Renal pelvis (tissue), 12 donors: ENCODE measurements at places on chromosomes 4 and X.

DNA sequence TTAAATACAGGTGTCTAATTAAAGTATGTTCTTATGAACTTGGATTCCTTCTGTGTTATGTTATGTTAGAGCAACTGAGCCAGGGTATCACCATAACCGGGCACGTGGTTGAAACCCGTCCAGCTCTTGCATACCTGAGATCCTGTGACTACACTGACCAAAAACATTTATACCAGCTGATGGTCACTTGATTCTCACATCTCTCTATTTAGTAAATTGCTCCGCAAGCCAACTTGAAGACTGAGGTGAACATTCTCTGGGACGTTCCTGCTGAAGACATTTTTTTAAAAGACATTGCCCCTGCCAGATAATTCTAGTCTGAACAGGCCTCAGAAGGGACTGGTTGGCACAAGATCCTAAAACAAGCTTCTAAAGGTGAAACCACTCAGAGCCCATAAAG is 550.0 kb upstream of the DIPK2B start:
- no peak for DNase-seq

DNA sequence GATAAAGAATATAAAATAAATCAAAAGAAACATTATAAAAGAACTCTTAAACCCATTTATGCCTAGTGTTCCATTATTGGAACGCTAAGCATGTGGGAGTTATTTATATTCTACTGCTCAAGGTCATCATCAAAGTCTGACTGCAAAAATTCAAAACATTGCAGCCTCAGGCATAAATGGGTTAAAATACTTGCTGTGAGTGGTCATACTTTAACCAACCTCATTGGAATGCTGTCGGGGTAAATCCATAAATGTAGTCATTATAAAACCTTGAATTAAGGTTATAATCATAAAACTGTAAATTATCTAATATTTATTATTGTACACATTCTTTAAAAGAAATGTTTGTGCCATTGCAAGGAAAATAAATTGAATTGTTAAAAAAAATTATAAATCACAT is 55.0 kb downstream of the RPS6KA6 start:
- DNase-seq = no peak

DNA sequence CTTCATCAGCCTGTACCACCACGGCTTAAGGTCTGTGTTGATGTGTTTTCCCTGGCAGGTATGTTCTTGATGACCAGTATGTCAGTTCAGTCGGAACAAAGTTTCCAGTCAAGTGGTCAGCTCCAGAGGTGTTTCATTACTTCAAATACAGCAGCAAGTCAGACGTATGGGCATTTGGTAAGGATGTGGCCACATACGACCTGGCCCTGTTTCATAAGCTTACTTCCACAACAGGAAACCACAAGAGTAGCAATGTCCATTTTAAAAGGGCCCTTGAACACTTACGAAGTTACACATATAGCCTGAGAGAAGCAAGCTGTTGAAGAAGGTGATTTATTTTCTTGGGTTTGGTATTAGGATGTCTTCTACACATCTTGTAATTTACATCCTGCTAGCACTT is 46.1 kb downstream of the BMX start:
- DNase-seq = no peak

- peak; percentile 78 for DNase-seq
Measured at GRCh38 chr4:183504930-183505610, at the start of gene ING2. ING2 (plus strand) TSS chr4:183505058; CDS start chr4:183505196, 138 bp downstream.

DNA sequence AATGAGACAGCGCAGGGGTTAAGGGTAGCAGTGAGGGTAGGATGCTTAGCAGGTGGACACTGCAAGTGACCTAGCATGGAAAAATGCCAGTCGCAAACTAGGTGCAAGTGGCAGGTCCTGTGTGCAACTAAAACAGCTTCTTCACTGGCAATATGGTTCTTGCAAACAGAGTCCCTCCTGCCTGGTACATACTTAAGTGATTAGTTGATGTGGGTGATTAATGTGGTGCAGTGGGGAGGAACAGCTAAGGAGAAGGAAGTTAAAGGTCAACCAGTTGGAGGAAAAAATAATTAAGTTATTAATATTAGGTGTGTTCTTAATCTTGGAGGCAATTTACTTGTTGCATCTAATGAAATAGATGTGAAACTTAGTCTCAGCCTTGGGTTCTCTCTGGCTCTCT is 121.6 kb upstream of the IGFBP7 start:
- peak; percentile 19 for DNase-seq

GRCh38 chrX:115147220-115147619 is 42.0 kb upstream of the RBMXL3 start:
- peak; percentile 0 for DNase-seq

DNA sequence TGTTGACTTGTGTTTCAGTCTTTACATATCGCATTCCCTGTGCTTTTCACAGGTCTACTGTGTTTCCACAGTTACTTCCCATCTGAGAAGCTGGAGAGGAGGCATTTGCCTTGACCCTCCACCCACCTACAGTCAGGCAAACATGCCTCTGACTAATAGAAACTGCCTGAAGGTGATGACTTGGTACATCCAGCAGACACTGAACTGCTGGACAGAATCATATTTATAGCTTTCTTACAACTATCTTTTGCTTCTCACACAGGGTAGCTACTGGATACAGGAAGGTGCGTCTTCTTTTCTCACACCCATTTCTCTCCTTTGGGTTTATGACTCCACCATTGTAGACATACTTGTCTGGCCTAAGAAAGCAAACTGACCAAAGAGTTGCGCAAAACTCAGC is 58.0 kb downstream of the VGLL1 start:
- DNase-seq = no peak
